ENCODE measurements at places on chromosomes 6 and 20. TPM values are rescaled to one million over a fixed set of nuclear protein-coding genes. Genes with fewer than 3 reads are reported as not detected.

DNA sequence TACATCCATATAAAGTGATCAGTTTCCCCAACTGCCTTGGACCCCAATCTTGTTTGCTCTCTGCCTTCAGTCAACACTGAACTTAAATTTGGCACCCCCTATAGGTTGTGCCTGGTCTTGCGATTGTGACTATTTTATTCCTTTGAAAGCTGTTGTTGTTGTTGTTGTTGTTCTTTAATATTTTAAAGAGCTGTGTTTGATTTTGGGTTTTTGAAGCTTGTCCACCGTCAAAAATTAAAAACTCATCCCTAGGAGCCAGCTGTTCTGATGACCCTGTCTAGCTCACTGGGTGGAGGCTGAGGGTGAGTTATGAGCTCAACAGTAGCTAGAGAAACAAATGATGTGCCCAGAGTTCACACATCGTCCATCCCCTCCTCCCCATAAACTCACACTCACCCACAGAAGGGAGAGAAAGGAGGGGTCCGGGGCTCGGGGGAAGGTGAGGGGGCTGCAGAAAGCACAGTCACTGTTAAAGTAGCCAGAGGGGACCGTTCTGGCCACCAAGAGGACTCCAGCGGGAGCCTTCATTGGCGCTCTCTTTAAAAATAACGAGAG lies 4.0 kb downstream of the SIM1 start:
- no peak for DNase-seq

AARS2 gene
- 5.4 TPM for polyA plus RNA-seq

DDO gene
- polyA plus RNA-seq, result 13.4 TPM

GRCh38 chr6:67683960-67684359 lies 951.1 kb upstream of the ADGRB3 start:
- no peak for DNase-seq

DNA sequence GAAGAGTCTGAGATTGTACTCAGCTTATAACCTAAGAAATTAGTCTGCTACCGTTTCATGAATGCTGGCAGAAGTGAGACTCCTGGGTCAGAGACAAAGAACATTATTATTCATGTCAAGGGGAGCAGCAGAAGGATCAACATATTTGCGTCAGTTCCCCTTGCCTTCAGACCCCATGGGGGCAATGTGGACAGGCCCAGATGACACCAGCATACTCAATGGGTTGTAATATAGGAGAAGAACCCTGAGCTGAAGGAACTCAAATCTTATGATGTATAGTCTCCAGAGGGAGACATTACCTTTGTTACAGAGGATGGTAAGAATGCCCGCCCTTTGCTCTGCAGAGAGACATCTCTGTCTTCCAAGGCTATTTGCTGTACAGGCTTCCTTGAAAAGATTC lies 384.4 kb downstream of the EPM2A start:
- no peak for DNase-seq

JPH2 gene
- 2.5 TPM for polyA plus RNA-seq

DNA sequence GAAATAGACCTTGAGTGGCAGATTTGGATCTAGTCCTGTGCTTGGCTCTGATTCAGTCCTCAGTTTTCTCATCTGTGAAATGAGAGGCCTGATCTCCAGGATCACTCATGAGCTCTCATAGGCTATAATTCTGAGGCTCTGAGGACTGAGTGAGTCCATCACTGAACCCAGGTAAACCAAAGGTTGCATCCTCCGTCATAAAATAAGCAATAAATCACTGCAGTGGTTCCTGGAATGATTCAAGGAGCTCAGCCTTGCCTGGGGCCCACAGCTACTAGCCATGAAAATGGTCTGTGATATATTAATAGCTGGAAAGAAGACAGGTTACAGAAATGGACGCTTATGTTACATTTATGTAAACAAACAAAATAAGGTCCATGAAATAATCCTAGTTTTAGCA lies 124.8 kb downstream of the MAP3K7 start:
- DNase-seq, result no peak

DNA sequence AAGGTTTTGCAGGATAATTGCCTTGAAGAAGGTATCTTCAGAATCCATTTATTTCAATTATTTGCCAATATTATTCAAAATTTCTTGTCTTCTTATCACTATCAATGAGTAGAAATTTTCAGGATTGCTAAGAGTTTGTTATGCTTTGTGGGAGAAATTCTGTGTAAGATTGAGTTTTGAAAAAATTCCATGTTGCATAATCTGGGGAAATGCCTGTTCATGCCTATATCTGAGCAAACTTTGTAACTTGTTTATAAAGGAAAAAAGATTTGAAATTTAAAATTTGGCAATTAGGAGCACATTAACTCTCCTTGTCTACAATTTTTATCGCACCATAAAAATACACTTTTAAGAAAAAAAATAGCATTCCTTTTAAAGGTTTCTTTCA lies 39.8 kb upstream of the EDN1 start:
- DNase-seq, result no peak

NFATC2 gene
- 0.73 TPM for polyA plus RNA-seq

- DNase-seq, result no peak
Measured at GRCh38 chr20:30937790-30938189, 319.7 kb upstream of the DEFB115 start.

GRCh38 chr20:35917077-35917476 lies 37.2 kb downstream of the SCAND1 start:
- no peak for DNase-seq

- no peak for DNase-seq
Measured at GRCh38 chr6:17858584-17858983, 128.9 kb downstream of the KIF13A start.

DNA sequence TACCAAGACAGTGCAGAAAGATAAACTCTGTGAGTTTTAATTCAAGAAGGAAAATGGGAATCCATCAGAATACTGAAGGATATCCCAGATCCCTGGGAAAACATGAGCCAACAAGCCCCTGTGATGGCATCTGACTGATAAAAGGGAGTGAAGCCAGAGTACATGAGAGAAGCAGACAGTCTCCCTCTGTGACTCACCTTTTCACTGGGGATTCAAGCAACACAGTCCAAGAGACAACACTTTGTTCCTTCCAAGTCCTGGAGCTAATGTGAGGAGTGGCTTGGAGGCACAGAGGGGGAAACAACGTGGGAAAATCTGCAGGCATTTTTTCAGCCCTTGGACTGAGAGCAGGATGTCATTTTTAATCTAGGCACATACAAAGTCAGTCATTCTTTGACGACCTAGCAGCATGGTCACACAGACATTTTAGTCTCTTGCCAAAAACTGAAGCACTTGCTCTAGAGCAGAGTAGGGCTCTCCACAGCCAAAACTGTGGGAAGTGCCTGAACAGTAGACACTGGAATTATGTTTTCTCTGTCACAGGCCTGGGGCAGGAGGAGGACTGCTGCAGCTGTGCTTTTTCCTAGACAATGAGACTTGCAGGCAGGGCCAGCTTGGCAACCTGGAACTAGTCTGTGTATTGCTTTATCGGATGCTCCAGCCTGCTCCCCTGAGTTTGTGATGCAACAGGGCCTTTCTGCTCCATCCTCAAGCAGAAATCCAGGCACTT lies 465.0 kb upstream of the GJE1 start:
- DNase-seq, result no peak

FRS3 gene
- 5.3 TPM for polyA plus RNA-seq

FOXQ1 gene
- polyA plus RNA-seq, result 6.0 TPM

DNA sequence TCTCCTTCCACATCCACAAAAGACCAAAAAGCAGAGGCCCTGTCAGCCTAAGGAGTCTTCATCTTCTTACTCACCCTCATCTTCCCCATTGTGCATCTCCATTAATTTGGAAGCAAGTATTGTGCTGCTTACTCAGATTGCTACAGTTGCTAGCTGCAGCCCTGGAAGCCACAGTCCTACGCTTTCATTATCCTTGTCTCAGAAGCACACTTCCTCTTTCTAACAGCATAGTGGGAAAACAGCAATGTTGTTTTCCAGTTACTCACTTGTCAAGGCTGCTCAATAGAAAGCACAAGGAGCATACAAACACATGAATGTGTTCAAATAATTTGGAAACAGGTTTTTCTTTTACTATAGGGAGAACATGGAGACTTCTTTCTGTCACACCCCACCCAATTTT lies 76.6 kb upstream of the RBM24 start:
- DNase-seq, result no peak

DNA sequence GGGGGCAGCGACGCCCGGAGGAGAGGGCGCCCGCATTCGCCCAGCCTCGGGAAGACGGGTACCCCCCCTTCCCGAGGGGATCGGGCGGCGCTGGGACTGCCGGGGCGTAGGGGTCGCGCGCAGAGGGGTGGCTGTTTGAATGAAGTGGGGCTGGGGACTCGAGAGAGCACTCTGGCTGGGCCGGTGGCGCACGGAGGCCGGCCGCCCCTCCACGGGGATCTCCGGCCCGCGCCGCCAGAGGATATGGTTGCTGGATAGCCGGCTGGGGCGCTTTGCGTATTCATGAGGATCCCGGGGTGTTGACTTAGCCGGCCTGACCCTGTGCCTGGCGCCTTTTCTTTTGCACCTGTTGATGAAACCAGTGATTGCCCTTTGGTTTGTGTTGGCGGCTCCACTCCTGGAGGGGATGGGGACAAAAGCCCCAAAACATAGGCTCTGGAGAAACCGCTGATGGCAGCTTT lies 469 bp downstream of the SYNJ2 start:
- DNase-seq, result peak; percentile 71

DNA sequence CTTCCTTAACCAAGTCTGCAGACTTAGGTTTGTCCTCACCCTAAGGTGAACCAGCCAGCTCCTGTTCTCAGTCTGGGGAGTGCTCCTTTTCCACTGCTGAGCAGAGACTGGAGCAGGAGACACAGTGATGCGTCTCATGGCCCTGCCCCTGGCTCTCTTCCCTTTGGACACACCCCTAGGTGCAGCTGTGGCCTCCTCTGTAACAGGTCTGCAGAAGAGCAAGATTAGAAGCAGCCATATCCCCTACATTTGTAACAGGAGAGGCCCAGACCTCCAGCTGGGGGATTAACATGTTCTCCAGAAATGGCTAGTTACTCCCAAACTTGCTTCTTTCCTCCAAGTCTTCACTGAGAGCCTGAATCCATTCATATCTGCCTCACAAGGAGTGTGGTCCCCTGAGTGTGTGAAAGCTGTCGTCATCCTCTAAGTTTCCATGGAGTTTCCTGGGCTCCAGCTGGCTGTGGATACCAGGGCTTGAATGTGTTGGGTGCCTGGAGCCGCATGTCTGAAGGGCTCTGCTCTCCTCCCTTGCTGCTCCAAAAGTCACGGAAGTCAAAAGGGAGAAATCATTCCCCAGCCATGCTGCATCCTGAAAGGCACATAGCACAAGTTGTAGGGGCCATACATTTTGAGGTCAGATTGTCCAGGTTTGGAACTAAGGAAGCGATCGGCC lies 57.7 kb downstream of the PPP1R14C start:
- DNase-seq, result no peak

GRCh38 chr6:42960243-42961019 lies at the start of gene GNMT:
TSS of gene GNMT (plus strand) at chr6:42960754. CDS start at chr6:42960768, 14 bp downstream.
- DNase-seq, result peak; percentile 75

- peak; percentile 63 for DNase-seq
Measured at GRCh38 chr20:63534831-63535651, 2.1 kb downstream of the PTK6 start.

- no peak for DNase-seq
Measured at GRCh38 chr6:108211671-108212070, 45.8 kb downstream of the NR2E1 start.

DNA sequence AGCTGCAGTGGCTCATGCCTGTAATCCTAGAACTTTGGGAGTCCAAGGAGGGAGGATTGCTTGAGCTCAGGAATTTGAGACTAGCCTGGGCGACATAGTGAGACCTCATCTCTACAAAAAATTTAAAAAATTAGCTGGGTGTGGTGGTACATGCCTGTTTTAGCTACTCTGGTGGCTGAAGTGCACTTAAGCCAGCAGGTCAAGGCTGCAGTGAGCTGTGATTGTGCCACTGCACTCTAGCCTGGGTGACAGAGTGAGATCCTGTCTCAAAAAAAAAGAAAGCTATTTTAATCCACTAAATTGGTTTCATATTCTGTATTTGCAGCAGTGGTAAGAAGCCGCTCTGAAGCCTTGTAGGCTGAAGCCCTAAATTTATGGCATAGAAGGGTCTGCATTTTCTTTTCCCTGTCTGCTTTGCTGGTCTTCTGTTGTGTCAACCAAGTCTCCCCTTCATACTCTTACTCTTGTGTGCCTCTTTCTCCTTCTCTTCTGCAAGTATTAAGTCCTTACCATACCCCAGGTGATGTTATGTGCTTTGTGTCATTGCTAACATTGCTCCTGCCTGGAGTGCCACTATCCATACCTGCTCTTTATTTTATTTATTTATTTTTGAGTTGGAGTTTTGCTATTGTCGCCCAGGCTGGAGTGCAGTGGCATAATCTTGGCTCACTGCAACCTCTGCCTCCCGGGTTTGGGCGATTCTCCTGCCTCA lies 70.9 kb downstream of the MYO6 start:
- DNase-seq, result no peak

DNA sequence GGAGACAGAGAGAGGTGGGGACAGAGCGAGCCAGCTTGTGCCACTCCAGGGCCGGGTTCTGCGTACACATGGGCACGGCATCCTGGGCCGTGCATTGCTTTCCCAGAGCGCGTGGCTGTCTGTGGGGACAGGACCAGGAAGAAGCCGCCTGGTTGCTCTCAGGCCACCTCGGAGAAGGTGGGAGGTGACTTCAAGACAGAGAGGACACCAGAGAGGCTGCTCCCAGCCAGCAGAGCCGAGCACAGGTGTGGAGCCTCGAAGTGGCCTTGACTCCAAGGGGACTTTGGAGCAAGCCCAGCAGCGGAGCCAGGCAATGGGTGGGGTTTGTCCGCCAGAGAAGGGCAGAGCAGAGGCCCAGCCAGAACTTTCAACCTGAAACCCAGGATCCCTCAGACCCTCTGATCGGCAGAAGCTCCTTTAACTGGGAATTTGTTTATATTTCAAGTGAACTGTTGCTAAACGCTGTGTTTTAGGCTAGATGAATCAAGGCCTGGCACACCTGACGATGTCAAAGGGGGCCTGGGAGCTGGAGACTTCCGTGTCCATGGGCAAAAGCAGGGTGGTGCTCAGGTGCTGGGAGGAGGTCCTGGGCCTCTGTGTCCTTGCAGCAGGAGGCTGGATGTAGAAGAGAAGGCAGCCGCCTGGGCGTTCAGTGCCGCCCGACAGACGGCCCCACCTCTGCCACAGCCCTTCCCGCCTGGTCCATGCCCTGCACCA lies 262.1 kb downstream of the DLL1 start:
- no peak for DNase-seq

GRCh38 chr6:5776706-5777390 lies 229.9 kb downstream of the NRN1 start:
- no peak for DNase-seq

DNA sequence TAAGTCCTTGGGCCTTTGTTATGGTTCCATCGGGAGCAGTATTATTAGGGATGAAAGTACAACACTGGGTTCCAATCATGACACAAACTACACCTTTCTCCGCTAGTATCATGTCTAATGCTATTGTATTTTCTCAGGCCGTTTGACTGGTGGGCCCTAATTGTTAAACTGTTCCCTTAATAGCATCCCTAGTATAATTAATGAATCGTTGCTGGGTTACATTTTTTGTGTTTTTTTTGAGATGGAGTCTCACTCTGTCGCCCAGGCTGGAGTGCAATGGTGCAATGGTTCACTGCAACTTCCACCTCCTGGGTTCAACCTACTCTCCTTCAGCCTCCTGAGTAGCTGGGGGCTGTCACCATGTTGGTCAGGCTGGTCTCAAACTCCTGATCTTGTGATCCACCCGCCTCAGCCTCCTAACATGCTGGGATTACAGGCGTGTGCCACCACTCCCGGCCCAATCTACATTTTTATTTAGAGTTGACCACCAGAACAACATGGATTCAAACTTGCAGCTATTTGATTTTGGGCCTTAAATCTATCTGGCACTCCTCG lies 4.1 kb upstream of the ZNFX1 start:
- DNase-seq, result no peak

GRCh38 chr6:154996841-154997311 lies 1.8 kb downstream of the TIAM2 start:
- no peak for DNase-seq

- no peak for DNase-seq
Measured at GRCh38 chr20:58638467-58639181, 12.5 kb upstream of the STX16 start.

RSPO3 gene
- polyA plus RNA-seq, result 1.2 TPM
